Neural progenitor cell (in vitro differentiated cells): ENCODE measurements at places on chromosomes 4 and X. TPM values are rescaled to one million over a fixed set of nuclear protein-coding genes. Genes with fewer than 3 reads are reported as not detected.

The PRRG1 gene
- total RNA-seq: 6.9 and 8.7 TPM in 2 replicates

The TLR8 gene
- total RNA-seq: not detected in 2 replicates

GRCh38 chr4:8917321-8917811, 45.7 kb upstream of the HMX1 start:
- no peak overlapping the region for H3K4me3 ChIP-seq
- no peaks in the 10 kb centered on the region for H3K36me3 ChIP-seq
- DNase-seq: no peak
- no peaks in the 10 kb centered on the region for H3K4me1 ChIP-seq
- no peak overlapping the region for H3K27ac ChIP-seq

- H3K27me3 ChIP-seq: no peaks in the 10 kb centered on the region
- H3K36me3 ChIP-seq: no peaks in the 10 kb centered on the region
- DNase-seq: peak; percentile 59
- H3K4me1 ChIP-seq: peaks cover 51% of the 10 kb centered on the region
- H3K4me3 ChIP-seq: no peak overlapping the region
- H3K27ac ChIP-seq: no peak overlapping the region
Observed at GRCh38 chr4:139736661-139737060, 71.0 kb downstream of the MGST2 start.

The CSAG3 gene
- total RNA-seq: not detected in 2 replicates

The GPR143 gene
- 10.6 and 13.6 TPM in 2 replicates for total RNA-seq

The SPACA5 gene
- 9.6 TPM in 1 of 2 replicates, not detected in the other for total RNA-seq

The PCDH19 gene
- total RNA-seq: 3.4 TPM in 2 replicates

The USO1 gene
- 80.4 and 114 TPM in 2 replicates for total RNA-seq

DNA sequence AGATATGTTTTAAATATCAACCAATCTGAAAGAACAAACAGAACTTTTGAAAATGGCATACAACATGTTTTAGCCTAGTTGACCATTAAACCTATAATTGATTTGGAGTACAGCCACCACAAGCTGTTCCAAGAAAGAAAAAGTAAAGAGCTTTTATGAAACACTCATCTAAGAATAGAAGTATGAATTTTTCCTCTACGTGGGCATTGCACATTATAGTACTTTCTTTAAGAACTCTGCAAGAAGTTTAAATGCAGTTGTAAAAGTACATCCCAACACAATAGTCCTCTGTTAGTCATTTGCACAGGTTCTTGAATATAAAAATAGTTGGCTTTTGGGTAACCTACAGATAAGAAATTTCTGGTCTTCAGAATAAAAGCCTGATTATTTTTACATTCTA, 933.6 kb upstream of the ADGRL3 start:
- H3K27me3 ChIP-seq: no peaks in the 10 kb centered on the region
- no peaks in the 10 kb centered on the region for H3K4me1 ChIP-seq
- no peak overlapping the region for H3K4me3 ChIP-seq
- no peak for DNase-seq
- no peak overlapping the region for H3K27ac ChIP-seq

The SULT1B1 gene
- not detected in 2 replicates for total RNA-seq

The RGN gene
- total RNA-seq: 0.62 and 0.92 TPM in 2 replicates

GRCh38 chrX:41933546-41933945, 10.2 kb upstream of the CASK start:
- no peaks in the 10 kb centered on the region for H3K27me3 ChIP-seq
- DNase-seq: no peak
- no peaks in the 10 kb centered on the region for H3K4me1 ChIP-seq
- no peak overlapping the region for H3K4me3 ChIP-seq

- no peaks in the 10 kb centered on the region for H3K4me1 ChIP-seq
- H3K36me3 ChIP-seq: no peaks in the 10 kb centered on the region
- no peak overlapping the region for H3K27ac ChIP-seq
- H3K27me3 ChIP-seq: no peaks in the 10 kb centered on the region
- no peak overlapping the region for H3K4me3 ChIP-seq
- no peak for DNase-seq
Observed at GRCh38 chrX:42505016-42505415, 272.9 kb downstream of the PPP1R2C start.

The SOD3 gene
- 0.11 and 1.6 TPM in 2 replicates for total RNA-seq

- no peak for DNase-seq
- H3K4me1 ChIP-seq: peaks cover 30% of the 10 kb centered on the region
- H3K4me3 ChIP-seq: no peak overlapping the region
- no peaks in the 10 kb centered on the region for H3K36me3 ChIP-seq
- H3K27me3 ChIP-seq: no peaks in the 10 kb centered on the region
Observed at GRCh38 chrX:17413228-17413627, 38.2 kb downstream of the NHS start.

- no peaks in the 10 kb centered on the region for H3K36me3 ChIP-seq
- no peaks in the 10 kb centered on the region for H3K4me1 ChIP-seq
- H3K27ac ChIP-seq: no peak overlapping the region
- DNase-seq: no peak
- H3K27me3 ChIP-seq: no peaks in the 10 kb centered on the region
- H3K4me3 ChIP-seq: no peak overlapping the region
Observed at GRCh38 chr4:79353075-79353474, 27.2 kb upstream of the NAA11 start.

- DNase-seq: no peak
- H3K4me1 ChIP-seq: no peaks in the 10 kb centered on the region
- H3K27ac ChIP-seq: no peak overlapping the region
- H3K27me3 ChIP-seq: no peaks in the 10 kb centered on the region
- no peak overlapping the region for H3K4me3 ChIP-seq
Observed at GRCh38 chrX:128728943-128729342, 676.7 kb upstream of the ACTRT1 start.

The PCDH11X gene
- total RNA-seq: 21.0 and 27.1 TPM in 2 replicates

- H3K36me3 ChIP-seq: peaks cover 5% of the 10 kb centered on the region
- peak; percentile 79 for DNase-seq
- peaks cover 27% of the 10 kb centered on the region for H3K4me1 ChIP-seq
- peak overlapping the region; percentile 84 for H3K4me3 ChIP-seq
- H3K27me3 ChIP-seq: no peaks in the 10 kb centered on the region
Observed at GRCh38 chr4:168832763-168833575, 177.1 kb downstream of the CBR4 start.

The SYTL4 gene
- 0.22 and 0.39 TPM in 2 replicates for total RNA-seq

The ADGRL3 gene
- 70.0 and 93.6 TPM in 2 replicates for total RNA-seq

- H3K27ac ChIP-seq: no peak overlapping the region
- H3K36me3 ChIP-seq: no peaks in the 10 kb centered on the region
- H3K4me3 ChIP-seq: no peak overlapping the region
- H3K4me1 ChIP-seq: peaks cover 14% of the 10 kb centered on the region
Observed at GRCh38 chrX:19956923-19957322, 33.9 kb downstream of the BCLAF3 start.

- no peaks in the 10 kb centered on the region for H3K36me3 ChIP-seq
- no peak overlapping the region for H3K4me3 ChIP-seq
- H3K27ac ChIP-seq: no peak overlapping the region
- no peaks in the 10 kb centered on the region for H3K4me1 ChIP-seq
- H3K27me3 ChIP-seq: no peaks in the 10 kb centered on the region
- DNase-seq: no peak
Observed at GRCh38 chrX:95383778-95384177, 1300.9 kb upstream of the DIAPH2 start.

The ZRSR2 gene
- 8.6 and 15.2 TPM in 2 replicates for total RNA-seq

DNA sequence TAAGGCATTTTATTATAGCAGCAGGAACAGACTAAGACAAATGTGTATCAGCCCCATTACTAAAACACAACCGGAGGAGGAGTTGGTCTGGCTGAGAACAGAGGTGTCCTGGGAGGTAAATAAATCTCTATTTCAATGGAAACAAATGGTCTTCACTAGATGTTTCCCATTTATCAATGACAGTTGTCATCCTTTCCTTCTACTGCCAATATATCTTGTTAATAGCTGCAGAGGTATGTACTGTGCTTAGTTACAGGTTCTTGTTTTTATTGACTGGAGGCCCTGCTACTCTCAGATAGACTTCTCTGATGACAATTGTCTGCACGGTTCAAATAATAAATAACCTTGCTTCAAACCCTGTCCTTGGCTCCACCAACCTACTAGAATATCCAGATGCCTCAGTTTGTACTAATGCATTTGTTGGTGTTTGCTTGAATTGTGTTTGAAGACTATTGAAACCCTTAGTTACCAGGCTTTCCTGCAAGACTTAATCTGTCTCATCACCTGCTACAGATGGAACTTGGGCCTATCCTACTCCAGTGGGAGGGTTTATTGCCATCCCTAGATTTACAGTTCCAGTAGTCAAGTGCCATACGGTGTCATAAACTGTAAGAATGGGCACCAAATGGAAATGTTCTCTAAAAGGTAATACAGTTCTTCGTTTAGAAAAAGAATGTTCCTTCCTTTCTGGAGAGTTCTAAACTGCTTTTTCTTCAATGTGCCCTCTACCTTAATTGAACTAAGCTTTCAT, 29.8 kb upstream of the HPGDS start:
- no peaks in the 10 kb centered on the region for H3K36me3 ChIP-seq
- H3K27me3 ChIP-seq: no peaks in the 10 kb centered on the region
- no peak overlapping the region for H3K27ac ChIP-seq
- no peaks in the 10 kb centered on the region for H3K4me1 ChIP-seq
- H3K4me3 ChIP-seq: no peak overlapping the region

The TAF7L gene
- total RNA-seq: not detected in 2 replicates

- no peak for DNase-seq
- no peaks in the 10 kb centered on the region for H3K36me3 ChIP-seq
- no peak overlapping the region for H3K27ac ChIP-seq
- H3K27me3 ChIP-seq: no peaks in the 10 kb centered on the region
- H3K4me1 ChIP-seq: peaks cover 11% of the 10 kb centered on the region
- no peak overlapping the region for H3K4me3 ChIP-seq
Observed at GRCh38 chr4:101290654-101291053, 56.7 kb downstream of the PPP3CA start.

The NUDT11 gene
- total RNA-seq: 35.7 and 58.4 TPM in 2 replicates

- H3K27me3 ChIP-seq: no peaks in the 10 kb centered on the region
- H3K27ac ChIP-seq: no peak overlapping the region
- H3K4me3 ChIP-seq: no peak overlapping the region
- no peaks in the 10 kb centered on the region for H3K36me3 ChIP-seq
- H3K4me1 ChIP-seq: no peaks in the 10 kb centered on the region
Observed at GRCh38 chr4:98300706-98301105, 39.5 kb downstream of the RAP1GDS1 start.

DNA sequence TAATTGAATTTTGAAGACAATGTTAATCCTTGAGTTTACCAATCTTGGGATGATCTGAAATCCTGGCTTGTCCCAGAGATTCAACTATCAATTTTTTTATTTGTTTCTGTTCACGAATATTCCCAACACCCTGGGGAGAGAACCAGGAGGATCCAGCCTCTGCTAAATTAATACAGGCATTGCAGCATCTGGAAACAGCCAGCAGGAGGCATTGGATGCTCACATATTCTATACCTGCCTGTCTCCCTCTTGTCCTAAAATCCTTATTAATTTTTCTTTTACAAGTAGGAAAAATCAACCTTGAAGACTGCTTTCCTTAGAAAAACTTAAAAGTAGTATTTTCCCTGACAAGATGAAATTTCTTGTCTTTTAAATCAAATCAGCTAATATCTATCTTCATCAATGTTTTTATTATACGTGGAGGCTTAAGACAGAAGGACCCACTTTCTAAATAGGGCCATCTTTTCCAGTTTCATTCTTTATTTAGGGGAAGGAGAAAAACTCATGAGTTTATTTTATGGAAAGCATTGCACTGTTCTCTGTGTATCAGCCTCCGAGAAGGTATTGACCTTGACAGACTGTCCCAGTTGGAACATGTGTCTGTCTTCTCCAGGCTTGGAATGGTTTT, 102.4 kb downstream of the CLNK start:
- no peaks in the 10 kb centered on the region for H3K36me3 ChIP-seq
- H3K4me3 ChIP-seq: no peak overlapping the region
- H3K27me3 ChIP-seq: no peaks in the 10 kb centered on the region
- no peaks in the 10 kb centered on the region for H3K4me1 ChIP-seq
- H3K27ac ChIP-seq: no peak overlapping the region

- no peaks in the 10 kb centered on the region for H3K27me3 ChIP-seq
- H3K36me3 ChIP-seq: no peaks in the 10 kb centered on the region
- H3K4me3 ChIP-seq: no peak overlapping the region
- DNase-seq: no peak
- H3K4me1 ChIP-seq: no peaks in the 10 kb centered on the region
Observed at GRCh38 chr4:116489739-116490138, 595.6 kb downstream of the TRAM1L1 start.
